ENCODE measurements at places on chromosomes 4 and X. TPM values are rescaled to one million over a fixed set of nuclear protein-coding genes. Genes with fewer than 3 reads are reported as not detected.

DNA sequence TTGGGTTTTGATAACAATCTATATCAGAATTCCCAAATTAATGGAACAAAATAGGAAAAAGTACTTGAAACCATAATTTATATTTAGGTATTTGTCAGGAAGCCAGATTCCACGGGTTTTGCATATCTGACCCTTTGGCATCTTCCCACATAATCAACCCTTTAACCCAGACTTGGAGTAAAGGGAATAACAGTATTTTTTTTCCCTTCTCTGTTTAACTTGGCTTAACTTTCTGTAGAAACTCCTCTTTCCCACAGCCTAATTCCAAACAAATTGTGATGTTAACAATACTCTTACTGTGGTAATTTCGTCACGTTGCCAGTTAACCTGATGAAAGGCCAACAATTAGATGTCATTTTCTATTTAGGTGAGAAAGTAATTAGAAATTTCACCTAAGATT is 49.4 kb upstream of the GUCY1A1 start:
- DNase-seq = no peak

Gene NSG1
- polyA plus RNA-seq = 0.53 TPM

DNA sequence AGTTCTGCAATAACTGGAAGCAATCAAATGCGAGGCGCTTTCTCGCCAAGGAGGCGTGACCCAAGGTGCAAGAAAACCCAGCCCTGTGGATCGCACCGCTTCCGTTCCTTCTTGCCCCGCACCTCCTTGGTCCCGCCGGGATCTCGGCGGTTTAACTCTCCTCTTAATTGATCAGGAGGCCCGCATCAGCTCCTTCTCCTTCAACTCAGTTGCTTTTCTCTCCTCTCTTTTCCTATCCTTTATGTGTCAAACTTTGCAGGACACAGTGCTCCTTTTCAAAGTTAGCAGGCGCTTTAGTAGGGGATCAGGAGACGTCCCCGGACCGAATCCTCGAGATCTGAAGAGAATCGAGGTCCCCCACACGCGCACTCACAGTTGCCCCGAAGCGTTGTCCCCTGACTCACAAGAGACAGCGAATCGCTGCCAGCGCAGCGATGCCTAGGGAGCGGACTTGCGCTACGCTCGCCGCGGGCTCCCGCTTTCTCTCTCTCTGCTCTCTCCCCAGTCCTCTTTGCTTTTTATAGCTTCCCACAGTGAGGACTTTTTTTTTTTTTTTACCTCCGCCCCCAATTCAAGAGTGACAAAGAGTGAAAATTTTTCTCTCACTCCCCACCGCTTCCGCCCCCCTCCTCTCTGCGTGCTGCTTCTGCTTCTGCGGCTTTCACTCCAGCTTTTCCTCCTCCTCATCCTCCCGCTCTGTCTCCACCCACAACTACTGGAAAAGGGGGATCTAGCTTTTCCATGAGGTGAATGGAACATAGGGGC is at the start of gene DKK2:
Gene DKK2, minus strand, starts transcription at position 495 of the 765 bp plus-strand sequence. CDS start 722 bp downstream, outside the sequence.
- no peak for DNase-seq

Gene BST1
- 0.45 TPM for polyA plus RNA-seq

Gene PCDH10
- polyA plus RNA-seq = not detected

- DNase-seq = no peak
These were observed 109.8 kb upstream of the HPGD start for GRCh38 chr4:174631901-174632758.

Gene MID2
- polyA plus RNA-seq = 16.2 TPM

Gene ADH1A
- not detected for polyA plus RNA-seq

Gene IL1RAPL1
- polyA plus RNA-seq = not detected

Gene NXF2
- polyA plus RNA-seq = not detected
